Stimulated activated CD4-positive, alpha-beta T cell treated with anti-CD3 and anti-CD28 coated beads, TNF-alpha, amount 100 ng/mL, for 48 hours (primary cell): ENCODE measurements at places on chromosomes 5 and 9.

- no peak for DNase-seq
Observed at GRCh38 chr5:55671975-55672374, 40.1 kb downstream of the SLC38A9 start.

- no peak for DNase-seq
Observed at GRCh38 chr5:158431369-158432029, 572.6 kb upstream of the CLINT1 start.

- DNase-seq, result no peak
Observed at GRCh38 chr9:94517254-94517653, 37.6 kb upstream of the PCAT7 start.

DNA sequence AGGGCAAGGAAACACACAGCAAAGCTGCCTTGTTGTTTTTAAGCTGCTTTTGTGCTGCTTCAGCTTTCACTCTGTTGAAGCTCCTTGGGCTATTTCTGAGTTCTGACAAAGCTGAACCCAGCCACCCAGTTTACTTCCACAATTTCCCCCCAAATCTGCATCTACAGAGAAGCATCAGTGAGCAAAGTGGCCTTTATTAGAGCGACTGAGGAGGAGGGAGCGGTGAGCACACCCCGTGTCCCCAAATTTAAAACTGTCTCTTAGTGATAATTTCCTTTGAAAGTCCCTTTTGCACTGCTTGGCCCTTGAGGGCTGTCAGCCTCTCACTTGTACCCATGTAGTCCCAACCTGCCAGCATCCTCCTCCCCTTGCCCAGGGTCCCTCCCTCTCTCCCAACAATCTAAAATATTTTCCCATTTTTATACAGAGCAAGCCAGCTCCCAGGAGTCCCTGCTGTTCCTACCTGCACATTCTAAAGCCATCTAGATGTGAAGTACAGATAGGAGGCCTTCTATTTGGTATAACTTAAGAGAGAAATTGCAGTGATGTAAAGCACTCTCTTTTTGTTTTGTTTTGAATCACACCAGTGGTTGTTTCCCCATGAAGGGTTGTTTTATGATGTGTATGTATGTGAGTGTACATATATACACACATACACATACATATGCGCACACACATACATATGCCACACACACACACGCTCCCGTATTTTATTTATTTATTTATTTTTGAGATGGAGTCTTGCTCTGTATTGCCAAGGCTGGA, 313.5 kb downstream of the TLE4 start:
- no peak for DNase-seq

GRCh38 chr5:116492016-116492623, 82.5 kb downstream of the SEMA6A start:
- DNase-seq, result no peak

DNA sequence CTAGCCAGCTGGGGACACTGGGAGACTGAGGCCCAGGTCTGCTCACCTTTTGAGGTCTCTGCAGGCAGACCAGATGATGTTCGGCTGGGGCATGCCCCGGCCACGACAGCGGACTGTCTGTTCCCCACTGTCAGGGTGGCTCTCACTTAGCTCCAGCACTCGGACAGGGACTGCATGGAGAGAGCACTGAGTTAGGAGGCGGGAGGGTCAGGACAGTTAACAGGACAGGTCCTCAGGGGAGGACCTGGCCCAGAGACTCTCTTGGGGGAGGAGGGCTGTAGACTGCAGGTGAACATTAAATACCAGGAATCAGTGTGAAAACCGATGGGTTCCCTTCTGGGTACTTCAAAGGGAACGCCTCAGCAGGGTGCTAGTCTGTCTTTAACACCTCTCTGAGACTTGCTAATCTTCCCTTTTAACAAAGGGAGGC, 25.1 kb downstream of the PDGFRB start:
- DNase-seq, result no peak

DNA sequence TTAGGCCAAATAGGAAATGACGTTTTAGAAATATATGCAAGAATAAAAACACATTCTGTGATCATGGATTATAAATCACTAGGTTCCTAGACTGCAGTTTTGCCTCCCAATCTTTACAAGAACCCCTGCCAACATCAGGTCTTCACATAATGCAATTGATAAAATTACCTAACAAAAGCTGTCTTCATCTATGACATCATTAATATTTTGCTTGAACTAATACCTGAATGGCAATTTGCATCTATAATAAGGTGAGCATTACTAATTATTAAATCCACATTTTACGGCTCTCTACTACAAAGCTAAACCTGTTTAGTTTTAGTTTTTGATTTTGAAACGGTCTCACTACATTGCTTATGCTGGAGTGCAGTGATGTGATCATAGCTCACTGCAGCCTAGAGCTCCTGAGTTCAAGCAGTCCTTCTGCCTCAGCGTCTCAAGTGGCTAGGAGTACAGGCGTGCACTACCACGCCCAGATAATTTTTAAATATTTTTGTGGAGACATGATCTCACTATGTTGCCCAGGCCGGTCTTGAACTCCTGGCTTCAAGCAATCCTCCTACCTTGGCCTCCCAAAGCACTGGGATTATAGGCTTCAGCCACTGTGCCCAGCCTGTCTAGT, 218.0 kb downstream of the MLLT3 start:
- DNase-seq, result no peak

- DNase-seq, result no peak
Observed at GRCh38 chr5:167709625-167710024, 581.8 kb upstream of the WWC1 start.

- no peak for DNase-seq
Observed at GRCh38 chr9:35158501-35159280, 3.1 kb upstream of the UNC13B start.

GRCh38 chr9:110746211-110746930, 77.8 kb downstream of the MUSK start:
- no peak for DNase-seq

GRCh38 chr5:170832241-170832640, 29.6 kb upstream of the RANBP17 start:
- DNase-seq, result no peak

- no peak for DNase-seq
Observed at GRCh38 chr9:70392850-70393249, 21.6 kb downstream of the KLF9 start.

DNA sequence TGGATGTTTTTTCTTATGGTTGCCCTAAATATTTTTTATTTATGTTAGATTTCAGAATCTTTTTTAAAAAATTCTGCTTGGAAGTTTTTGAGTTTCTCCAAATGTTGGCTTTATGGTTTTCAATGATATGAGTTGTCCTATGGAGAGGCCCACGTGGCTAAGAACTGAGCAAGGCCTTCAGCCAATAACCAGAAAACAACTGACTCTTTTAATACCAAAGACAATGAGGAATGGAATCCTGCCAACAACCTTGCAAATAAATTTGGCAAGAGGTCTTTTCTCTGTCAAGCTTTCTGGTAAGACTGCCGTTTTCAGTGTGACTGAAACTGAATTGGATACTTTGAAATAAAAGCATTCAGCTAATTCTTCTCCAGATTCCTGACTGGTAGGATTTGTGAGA, 1740.1 kb upstream of the WWC1 start:
- no peak for DNase-seq

DNA sequence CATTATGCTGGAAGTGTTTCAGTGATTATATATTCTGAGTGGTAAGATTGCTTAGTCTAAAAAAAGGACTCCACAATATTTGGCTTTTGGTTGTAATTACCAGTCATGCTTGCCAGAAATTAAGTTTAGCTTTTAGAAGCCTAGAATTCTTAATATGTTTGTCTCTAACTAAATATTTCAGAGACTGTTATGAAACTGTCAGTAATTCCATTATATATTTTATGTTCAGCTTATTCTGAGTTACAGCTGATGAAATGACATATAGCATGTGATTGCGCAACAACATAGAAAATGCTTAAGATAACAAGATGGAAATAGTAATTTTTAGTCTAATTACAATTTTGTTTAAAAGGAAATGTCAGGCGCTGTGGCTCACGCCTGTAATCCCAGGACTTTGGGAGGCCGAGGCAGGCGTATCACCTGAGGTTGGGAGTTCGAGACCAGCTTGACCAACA, 44.2 kb downstream of the KIAA1958 start:
- DNase-seq, result no peak

- DNase-seq, result no peak
Observed at GRCh38 chr5:132253452-132254320, 3.8 kb upstream of the PDLIM4 start.

- no peak for DNase-seq
Observed at GRCh38 chr9:113360242-113360842, 11.0 kb downstream of the BSPRY start.

- DNase-seq, result no peak
Observed at GRCh38 chr9:79765466-79765865, 193.7 kb downstream of the TLE4 start.

DNA sequence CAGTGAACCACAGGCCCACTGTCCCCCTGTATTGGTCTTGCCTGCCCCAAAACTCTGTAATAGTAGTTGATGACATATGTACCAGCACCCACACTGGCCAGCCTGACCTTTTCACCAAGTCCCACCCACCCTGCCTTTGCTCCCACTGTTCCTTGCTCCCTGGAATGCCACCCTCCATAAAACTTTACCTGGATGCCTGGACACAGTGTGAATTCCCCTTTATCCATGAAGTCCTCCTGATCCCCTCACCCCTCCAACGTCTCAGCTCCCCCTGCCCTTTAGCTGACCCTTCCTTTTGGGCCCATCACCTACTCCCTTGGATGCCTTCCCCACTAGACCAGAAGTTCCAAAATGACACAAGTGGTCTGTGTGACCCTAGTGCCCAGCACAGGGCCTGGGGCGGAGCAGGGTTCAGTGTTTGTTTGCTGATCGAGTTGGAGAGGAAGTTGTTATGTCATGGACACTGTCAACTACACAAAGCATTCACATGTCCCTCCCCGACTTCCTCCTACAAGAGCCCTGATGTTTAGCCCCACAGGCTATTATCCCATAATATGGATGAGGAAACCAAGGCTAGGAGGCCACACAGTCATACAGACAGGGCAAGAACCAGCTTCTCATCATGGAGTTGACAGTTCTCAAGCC, 16.1 kb downstream of the AMBP start:
- DNase-seq, result no peak

DNA sequence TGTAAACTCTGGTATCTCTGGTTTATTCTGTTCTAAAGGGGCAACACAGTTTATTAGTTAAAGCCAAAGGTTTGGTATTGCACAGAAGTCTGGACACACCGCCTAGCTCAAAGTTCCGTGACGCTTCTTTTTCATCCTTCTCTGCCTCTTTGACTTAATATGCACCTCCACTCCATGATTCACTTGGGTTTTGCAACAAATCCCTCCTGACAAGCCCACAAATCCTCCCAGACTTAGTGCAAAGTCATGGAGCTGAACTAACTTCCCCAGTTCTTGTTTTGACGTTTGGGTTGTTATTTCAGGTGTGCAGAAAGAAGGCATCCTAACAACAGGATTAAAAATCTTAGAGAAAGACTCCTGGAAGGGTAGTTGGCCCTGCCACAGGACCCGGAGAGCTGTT, 441.6 kb upstream of the DMAC1 start:
- no peak for DNase-seq

- no peak for DNase-seq
Observed at GRCh38 chr5:157116483-157116954, 7.7 kb upstream of the HAVCR2 start.

DNA sequence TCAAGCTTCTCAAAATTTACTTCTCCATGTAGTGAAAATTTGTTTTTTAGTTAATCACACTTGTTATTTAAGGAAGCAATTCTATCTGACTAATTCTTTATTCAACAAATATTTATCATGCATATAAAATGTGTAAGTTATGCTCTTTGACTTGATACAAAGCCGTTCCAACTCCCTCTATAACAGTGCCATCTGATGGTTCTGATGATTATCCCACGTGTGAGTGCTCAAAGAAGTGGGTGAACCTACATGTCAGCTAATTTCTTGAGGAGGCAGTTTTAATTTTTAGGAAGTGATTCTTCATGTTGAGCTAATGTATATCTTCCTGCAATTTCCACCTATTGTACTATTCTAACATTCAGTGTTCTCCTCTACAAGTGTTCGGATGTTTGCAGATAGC, 88.8 kb upstream of the BRINP1 start:
- no peak for DNase-seq

DNA sequence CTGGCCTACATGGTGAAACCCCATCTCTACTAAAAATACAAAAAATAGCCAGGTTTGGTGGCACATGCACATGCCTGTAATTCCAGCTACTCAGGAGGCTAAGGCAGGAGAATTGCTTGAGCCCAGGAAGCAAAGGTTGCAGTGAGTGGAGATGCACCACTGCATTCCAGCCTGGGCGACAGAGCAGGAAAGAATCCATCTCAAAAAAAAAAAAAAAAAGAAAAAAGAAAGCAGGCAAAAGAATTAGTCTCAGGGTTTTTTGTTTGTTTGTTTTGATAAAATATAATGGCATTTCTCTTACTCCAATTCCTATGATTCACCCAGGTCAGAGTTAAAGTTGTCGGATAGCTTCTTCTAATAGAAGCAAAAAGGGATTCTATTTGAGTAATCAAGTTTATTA, 67.0 kb upstream of the ATG10 start:
- DNase-seq, result no peak

DNA sequence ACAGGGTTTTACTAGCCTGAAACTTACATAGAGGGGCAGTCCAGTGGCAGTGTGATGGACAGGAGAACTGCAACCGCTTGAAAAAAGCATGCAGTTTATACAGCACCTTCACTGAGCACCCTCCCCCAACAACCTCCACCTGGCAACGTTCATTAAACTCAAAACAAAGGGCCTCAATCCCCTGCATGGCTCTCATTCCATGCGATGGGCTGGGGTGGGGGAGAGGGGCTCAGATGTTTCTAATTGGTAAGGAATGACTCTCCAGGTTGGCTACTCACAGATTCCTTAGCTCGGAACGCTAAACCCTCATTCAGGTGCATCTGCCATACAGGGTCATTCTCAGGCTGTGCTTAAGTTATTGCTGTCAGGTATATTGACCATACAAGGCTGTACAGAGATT, 80.9 kb upstream of the ITGA1 start:
- no peak for DNase-seq

DNA sequence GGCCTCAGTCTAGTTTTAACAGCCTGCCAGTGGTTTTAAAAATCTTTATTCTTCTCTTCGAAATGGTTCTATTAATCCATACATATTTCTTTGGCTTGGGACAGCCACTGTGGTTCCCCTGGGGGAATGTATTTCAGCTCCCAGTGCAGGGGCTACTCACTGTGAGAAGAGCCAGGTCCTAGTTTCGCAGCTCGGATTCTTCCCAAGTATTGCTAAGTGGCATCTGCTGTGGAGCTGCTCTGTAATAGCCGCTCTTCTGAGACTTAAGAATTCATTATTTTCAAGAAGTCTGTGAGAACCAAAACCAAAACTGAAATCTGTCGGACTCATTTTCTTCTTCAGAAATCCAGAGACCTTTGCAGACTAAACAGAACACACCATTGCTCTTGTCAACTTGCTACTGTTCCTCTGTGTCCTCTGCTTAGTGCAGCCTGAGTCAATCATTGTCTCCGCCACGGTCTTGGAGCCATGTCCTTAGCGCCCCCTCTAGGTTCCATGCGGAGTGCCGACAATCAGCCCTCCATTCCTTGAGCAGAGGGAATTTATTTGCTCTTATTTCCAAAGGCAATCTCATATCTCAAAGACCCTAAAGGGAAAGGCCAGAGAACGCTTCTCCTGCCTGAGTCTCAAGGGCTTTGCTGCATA, 478.2 kb downstream of the SPATA31D1 start:
- DNase-seq, result no peak
